ENCODE measurements at places on chromosomes 1 and 21. TPM values are rescaled to one million over a fixed set of nuclear protein-coding genes. Genes with fewer than 3 reads are reported as not detected.

DNA sequence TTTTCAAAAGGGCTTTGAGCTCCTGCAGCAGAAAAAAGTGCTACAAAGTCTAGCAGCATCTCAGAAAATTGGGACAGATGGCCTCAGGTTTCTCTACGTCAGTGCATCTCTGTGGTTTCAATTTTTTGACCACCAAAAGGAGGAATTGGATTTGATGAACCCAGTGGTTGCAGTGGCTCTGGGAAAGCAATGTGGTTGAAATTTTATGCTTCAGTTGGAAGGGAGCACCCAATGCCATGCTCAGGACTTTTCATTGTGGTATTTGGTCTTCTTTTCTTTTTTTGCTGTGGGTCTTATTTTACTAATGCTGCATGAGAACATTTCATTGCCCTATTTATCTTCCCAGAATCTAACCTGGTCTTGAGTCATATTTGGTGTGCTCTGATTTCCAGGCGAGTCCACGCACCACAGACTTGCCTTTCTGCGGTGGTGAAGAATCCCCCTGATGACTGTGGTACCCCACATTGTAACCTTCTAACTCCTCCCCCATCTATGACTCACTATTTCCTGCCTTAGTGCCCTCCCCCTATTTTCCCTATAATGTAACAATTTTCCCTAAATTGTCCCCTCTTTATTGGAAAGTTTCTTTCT, 56.7 kb downstream of the S1PR1 start:
- DNase-seq = no peak

GRCh38 chr21:17044696-17045095, 468.1 kb upstream of the CXADR start:
- DNase-seq = no peak

Gene IVL
- polyA plus RNA-seq = not detected

Gene CLK2
- polyA plus RNA-seq = 9.6 TPM

Gene TAS1R3
- not detected for polyA plus RNA-seq

Gene KRTAP10-5
- polyA plus RNA-seq = not detected

Data from CD14-positive monocyte (primary cell).